ENCODE measurements at places on chromosomes 12 and 14. TPM values are rescaled to one million over a fixed set of nuclear protein-coding genes. Genes with fewer than 3 reads are reported as not detected.

DNA sequence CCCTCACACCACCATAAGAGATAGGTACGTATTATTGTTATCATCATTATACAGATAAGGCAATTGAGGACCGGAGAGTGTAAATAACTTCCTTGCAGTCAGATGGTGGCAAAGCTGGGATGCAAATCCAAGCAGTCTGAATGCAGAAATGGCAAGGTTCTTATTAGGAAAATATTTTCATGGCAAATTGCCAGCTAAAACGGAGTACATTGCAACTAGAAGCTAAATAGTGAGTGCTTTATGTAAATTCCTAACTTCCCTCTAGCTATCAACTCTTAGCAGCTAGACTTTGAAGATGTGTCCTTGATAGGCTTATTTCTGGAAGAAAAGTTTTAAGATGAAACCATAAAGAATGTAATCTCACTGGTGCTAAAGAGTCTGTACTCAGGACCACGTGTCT, 323.9 kb upstream of the DIO2 start:
- no peak overlapping the region for H3K4me3 ChIP-seq
- no peaks in the 10 kb centered on the region for H3K36me3 ChIP-seq
- H3K27me3 ChIP-seq = no peaks in the 10 kb centered on the region
- no peaks in the 10 kb centered on the region for H3K4me1 ChIP-seq

DNA sequence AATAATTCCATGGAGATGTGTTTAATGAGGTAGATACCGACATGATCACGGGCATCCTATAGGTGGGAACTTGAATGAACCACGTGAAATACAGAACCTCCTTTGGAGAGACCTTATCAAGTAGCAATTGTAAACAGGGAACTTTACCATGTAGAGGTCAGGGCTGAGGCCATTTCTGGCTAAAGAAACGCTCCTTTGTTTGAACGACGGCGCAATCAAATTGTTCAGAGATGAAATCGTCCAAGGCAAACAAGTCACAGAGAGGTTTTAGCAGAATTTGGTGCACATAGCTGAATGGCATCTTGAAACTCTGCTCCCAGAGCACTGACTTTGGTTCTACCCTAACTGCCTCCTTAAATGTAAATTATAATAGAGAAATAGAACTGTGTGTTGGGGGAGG, 9.8 kb downstream of the PRIMA1 start:
- no peak for DNase-seq
- no peak overlapping the region for H3K27ac ChIP-seq
- no peak overlapping the region for H3K4me3 ChIP-seq

DNA sequence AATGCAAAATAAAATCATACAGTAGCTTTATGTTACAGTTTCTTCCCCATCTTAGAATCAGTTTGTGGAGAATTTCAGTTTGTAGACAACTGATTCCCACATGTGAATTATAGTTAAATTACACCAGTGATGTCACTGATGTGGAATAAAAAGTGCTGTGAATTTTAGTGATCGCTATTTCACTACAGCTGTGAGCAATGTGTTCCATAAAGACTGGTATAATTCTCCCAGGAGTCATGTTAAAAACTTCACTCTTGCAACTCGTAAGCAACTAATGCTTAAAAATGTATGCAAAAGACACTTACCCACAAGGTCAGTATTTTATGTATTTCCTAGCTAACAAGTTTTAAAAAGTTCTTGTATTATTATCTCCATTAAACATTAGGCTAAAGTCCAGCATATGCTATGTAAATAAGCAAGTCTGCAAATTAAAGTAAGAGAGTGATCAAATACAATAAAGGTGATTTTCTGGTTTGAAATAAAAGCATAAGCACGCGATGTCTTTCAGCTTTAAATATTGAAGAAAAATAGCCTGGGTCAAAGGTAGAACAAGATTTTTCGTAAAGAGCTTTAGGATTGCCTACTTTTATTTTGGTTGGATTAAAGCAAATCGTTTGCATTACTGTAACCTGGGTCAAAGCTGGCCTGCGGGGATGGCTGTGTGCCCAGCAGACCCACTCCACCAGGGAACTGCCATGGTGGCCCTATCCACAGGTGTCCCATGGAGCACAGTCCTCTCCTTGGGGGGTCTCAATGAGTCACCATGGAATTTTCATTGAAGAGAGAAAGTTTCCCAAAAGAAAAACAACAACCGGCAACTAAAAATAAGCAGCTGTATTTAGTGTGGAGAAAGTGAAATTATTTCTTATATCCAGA, 12.7 kb upstream of the LRIG3 start:
- H3K4me3 ChIP-seq = no peak overlapping the region
- H3K27ac ChIP-seq = no peak overlapping the region
- H3K4me1 ChIP-seq = no peaks in the 10 kb centered on the region
- no peaks in the 10 kb centered on the region for H3K27me3 ChIP-seq
- DNase-seq = no peak

GALNT9 gene
- total RNA-seq = not detected

All from activated CD8-positive, alpha-beta T cell treated with anti-CD3 and anti-CD28 coated beads for 36 hours (primary cell).